Caudate nucleus (tissue), 63 donors: ENCODE measurements at places on chromosomes 1 and 21.
A peak's percentile ranks its signal among the peaks of the same experiment; 100 is the strongest.

DNA sequence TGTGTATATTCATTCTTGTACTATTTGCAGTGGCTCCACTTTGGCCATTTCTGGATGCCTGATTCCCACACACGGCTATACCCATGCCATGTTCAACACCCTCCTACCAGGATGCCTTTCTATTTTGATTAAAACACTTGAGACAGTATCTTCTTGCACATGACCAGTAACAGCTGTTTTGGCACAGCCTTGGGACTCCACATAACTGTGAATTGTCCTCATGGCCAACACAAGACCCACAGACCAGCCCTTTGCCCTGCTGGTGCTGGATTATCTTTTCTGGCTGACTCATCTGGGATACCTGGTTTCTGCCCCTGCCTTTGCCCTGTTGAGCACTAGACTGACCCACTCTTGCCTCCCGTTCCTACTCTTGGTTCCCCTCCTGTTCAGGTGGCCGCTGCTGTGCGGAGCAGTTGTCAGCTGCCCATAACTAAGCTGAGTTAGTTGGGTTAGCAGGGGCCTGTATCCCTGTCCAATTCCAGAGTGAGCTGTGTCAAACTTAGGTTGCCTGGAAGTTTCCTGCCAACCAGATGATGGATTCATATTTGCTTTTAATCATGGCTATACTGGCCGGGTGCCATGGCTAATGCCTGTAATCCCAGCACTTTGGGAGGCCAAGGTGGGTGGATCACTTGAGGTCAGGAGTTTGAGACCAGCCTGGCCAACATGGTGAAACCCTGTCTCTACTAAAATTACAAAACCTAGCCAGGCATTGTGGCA, 10.8 kb upstream of the EYA3 start:
- no peak for DNase-seq

DNA sequence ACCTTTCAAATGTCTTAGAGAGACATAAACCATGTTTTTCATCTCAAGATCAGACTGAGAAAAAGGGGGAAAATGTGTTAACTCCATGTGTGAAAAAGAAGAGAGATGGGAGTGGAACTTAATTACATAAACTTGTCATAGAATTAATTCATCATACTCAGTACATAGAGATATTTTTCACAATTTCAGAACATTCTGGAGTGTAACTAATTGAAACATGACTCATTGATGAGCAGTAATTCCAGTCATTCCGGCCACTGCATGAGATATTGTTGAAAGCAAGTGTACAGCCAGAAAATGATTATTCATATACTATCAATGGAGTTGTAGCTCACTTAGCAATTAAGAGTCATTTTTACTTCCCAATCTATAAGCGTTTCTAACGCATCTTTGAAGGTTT, 739.3 kb downstream of the LTN1 start:
- DNase-seq: no peak

- no peak for DNase-seq
Observed at GRCh38 chr1:178599745-178600144, 86.8 kb downstream of the TEX35 start.

- DNase-seq: no peak
Observed at GRCh38 chr1:243726806-243727502, 123.1 kb downstream of the AKT3 start.

- no peak for DNase-seq
Observed at GRCh38 chr1:118249641-118250040, 64.6 kb upstream of the SPAG17 start.

DNA sequence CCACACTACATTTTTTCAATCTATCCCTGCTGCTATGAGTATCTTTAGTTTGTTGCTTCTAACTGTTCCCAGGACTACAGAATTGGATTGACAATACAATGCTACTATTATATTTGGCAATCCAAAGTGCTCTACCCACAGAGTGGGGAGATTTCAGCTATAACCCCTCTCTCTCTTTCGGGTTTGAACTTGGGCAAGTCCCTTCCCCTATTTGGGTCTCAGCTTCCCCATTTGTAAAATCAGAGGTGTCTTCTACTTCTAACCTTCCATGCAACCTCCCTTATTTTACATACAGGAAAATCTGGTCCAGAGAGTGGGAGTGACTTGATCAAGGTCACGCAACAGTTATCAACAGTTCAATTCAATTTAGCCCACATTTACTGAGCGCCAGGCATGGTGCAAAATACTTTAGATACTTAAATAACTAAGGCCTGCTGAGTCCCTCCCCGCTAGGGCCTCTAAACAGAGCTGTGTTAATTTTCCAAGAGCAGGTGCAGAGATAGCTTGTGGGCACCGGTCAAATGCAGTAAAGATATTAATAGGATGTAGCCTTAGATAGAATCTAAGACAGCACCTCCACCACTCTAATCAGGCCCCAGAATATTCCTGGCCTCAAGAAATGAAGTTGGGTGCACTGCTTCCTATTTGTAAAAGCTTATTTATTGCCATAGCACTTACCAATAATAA, 9.4 kb upstream of the GPX7 start:
- no peak for DNase-seq

DNA sequence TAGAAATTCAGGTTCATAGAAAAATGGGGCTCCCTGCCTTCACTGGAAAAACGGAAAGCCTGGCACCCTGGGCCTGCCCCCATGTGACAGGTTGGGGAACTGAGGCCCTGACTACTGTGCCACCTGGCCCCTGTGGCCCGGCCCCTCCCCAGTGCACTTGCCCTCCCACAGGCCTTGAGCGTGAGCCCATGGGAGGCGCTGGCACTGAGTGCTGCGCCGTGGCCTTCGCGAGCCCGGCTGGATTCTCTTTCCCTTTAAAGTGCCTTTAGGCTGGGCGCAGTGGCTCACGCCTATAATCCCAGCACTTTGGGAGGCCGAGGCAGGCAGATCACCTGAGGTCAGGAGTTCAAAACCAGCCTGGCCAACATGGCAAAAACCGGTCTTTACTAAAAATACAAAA, 45.7 kb downstream of the SLC37A1 start:
- no peak for DNase-seq

- DNase-seq: no peak
Observed at GRCh38 chr1:202752774-202753173, 42.5 kb upstream of the SYT2 start.

GRCh38 chr1:3369446-3370076, 84.9 kb upstream of the ARHGEF16 start:
- no peak for DNase-seq

DNA sequence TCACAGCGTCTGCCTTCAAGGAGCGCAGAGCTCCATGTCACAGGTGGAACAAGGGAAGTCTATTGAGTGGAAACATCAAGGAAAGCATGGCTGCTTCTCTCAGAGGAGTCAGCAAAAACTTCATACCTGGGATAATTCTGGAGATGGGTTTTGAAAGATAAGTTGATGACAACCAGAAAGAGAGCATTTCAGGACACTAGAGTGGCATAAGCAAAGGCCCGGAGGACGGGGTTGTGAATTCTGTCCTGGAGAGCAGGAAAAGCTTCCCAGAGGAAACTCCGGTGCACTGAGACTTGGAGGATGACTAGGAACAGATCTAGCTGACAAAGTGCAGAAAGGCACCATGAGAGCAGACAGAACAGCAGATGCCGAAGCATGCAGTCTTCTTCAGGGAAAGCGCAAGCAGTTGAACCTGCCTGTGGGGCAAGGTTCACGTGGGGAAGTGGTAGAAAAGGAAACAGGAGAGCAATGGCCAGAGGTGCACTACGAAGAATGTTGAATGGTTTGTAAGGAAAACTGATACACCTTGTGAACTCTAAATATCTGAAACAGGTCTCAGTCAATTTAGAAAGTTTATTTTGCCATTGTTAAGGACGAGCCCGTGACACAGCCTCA, 222.9 kb downstream of the PLPP3 start:
- no peak for DNase-seq

GRCh38 chr21:45515241-45516061, 26.8 kb downstream of the SLC19A1 start:
- no peak for DNase-seq

DNA sequence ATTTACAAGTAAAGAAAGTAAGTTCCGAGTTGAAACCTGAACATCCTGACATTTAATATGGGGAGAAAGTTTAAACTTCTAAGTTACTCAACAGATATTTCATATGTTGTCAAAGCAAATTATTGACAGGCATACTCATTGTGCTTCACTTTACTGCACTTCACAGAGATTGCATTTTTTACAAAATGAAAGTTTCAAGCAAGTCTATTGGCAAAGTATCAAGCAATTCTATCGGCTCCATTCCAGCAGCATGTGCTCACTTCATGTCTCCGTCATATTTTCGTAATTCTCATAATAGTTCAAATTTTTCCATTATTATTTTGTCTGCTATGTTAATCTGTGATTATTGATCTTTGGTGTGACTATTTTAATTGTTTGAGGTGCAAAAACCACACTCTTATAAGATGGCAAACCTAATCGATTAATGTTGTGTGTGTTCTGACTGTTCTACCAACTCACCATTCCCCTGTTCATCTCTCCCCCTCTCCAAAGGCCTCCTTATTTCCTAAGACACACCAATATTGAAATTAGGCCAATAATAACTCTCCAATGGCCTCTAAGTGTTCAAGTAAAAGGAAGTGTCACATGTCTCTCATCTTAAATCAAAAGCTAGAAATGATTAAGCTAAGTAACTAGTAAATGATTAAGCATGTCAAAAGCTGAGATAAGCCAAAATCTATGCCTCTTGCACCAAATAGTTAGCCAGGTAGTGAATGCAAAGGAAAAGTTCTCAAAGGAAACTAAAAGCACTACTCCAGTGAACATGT, 68.2 kb upstream of the BCL9 start:
- no peak for DNase-seq

DNA sequence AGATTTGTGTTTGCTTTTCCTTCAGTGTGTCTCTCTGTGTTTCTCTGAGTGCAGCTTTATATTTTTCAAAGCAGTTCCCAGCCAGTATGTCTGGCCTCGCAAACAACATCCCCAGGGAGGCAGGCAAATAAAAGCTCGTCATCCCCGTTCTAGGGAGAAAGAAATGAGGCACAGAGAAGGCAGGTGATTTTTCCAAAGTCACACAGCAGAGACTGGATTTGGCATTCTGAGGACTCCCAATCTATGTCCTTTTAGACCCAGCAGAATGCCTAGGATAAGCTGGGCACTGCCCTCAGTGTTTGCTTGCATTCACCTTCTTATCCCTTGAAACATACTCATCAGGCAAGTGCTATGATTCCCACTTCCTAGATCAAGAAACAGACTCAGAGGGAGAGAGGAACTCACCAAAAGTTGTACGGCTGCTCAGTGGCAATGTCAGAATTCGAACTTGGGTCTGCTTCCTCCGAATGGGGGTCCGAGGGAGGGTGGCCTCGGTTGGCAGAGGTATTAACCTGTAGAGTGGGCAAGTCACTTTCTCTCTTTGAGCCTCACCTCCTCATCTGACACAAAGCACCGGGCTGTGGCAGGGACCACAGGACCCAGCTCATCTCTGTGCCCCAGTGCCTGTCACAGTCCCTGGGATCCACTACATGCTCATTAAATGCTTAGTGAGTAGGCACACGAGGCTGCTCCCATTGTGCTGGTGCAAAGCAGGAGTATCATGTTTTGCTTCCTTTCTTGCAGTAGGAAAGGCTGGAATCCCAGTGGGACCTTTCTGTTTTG, 4.2 kb downstream of the RAP1GAP start:
- no peak for DNase-seq

GRCh38 chr1:1763657-1764621, 14.3 kb downstream of the NADK start:
- DNase-seq: peak; percentile 45

- DNase-seq: no peak
Observed at GRCh38 chr1:111512931-111513330, 9.5 kb upstream of the ADORA3 start.

DNA sequence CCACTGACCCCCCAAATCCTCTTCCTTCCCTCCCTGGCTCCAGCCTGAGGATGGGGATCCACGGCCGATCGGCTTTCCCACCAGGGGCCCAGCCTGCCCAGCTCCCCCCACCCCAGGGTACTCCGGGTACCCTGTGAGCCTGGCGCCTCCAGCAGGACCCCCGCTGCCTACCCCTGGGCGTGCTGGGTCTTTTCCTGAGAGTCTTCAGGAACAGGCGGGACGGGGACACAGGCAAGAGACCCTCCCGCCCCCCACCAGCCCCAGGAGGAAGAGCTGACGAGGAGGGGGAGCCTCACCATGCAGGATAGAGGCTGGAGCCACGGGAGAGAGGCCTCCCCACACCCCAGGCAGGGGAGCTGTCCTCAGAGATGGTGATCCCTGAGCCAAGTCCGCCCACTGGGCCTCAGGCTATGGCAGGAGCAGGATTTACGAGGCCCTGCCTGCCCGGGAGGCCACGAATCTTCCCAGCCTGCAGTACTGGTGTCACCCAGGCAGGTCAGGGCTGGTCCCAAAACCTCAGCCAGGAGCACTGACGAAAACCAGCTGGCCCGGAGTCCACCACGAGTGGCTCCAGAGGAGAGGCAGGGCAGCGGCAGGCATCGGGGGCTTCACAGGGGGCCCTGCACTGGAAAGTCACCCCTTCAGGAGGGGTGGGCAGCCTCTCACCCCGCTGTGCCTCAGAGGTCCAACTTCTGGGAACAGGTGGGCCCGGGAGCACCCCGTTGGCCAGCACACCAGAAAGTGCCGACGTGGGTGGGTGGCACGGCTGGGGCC, 58.0 kb downstream of the MEGF6 start:
- DNase-seq: no peak

- DNase-seq: no peak
Observed at GRCh38 chr1:113903501-113904292, 902 bp downstream of the AP4B1 start.

GRCh38 chr1:27297903-27298302, 24.1 kb upstream of the TMEM222 start:
- no peak for DNase-seq

GRCh38 chr1:207888652-207889051, 22.3 kb downstream of the CD34 start:
- DNase-seq: no peak
